ENCODE measurements at places on chromosomes 13 and 19.

- no peak for DNase-seq
These were observed 30.3 kb upstream of the CEACAM4 start for GRCh38 chr19:41657157-41657556.

DNA sequence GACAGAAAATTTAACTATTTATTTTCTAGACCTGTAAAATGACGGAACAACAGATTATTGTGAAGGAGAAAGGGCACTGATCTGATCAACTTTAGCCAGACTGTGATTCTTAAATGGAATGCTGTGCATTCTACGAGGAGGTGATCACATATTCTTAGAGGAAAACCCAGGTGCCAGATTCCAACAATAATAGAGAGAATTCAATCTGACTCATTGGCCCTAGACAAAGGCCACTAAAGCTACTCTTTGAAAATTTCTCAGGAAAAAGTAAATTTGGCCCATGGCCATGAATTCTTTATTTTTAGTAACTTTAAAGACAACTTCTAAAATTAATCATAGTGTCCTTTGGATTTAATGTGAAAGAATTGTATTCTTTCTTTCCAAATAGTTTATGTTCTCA lies 58.6 kb upstream of the POSTN start:
- DNase-seq, result peak; percentile 36

DNA sequence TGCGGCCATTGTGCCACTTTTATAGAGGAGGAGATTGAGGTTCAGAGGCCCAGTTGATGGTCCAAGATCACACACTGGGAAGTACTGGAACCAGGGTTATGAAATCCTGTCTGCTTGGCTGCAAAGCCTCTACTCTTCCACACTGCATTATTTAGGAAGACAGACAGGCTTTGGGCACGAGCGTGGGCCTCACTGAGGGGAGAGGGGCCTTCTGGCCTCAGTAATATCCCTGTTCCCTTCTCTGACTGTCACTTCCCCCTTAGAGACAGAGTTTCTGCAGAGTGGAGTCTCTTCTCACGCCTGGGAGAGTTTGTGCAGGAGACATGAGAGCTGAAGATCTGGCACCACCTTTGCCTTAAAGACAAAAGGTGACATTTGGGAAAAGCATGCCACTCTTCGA lies 49.0 kb upstream of the PNMA8B start:
- no peak for DNase-seq

- no peak for DNase-seq
These were observed 10.8 kb downstream of the POU4F1 start for GRCh38 chr13:78592584-78592983.

DNA sequence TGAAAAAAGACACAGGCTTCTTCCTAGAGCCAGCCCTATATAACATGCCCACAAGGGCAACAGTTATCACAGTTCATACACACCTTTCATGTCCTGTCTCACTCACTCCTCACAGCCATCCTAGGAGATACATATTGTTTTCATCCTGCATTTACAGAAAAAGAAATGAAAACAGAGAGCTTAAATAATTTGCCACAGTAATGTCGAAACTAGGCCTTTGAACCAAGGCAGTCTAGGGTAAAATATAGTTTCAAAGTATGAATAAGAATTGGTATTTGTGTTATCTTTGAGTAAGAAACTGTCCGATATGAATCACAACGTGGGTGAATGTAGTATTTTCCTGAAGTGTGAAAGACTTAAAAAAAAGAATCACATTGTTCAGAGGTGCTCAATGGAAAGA lies 26.8 kb downstream of the CLDN10 start:
- DNase-seq, result no peak

GRCh38 chr13:63206461-63206860 lies 1790.8 kb upstream of the PCDH20 start:
- no peak for DNase-seq

- peak; percentile 16 for DNase-seq
These were observed 2.2 kb downstream of the RGCC start for GRCh38 chr13:41459432-41460073.

GRCh38 chr19:12111943-12112637 lies 28.1 kb downstream of the ZNF20 start:
- DNase-seq, result no peak

- DNase-seq, result peak; percentile 73
These were observed 24.1 kb downstream of the SHANK1 start for GRCh38 chr19:50695251-50696093.

- DNase-seq, result no peak
These were observed 4.3 kb downstream of the ZSCAN1 start for GRCh38 chr19:58037927-58038687.

GRCh38 chr19:49579947-49580263 lies 451 bp downstream of the NOSIP start:
- no peak for DNase-seq

GRCh38 chr13:90246687-90247345 lies 1100.7 kb upstream of the MIR17HG start:
- no peak for DNase-seq

Measured in cardiac muscle cell (in vitro differentiated cells and primary cell).